Putamen (tissue), 1 donor: ENCODE measurements at places on chromosomes 11 and 22.

- no peak for DNase-seq
These were observed 145.9 kb downstream of the ELP4 start for GRCh38 chr11:31655483-31655882.

- no peak for DNase-seq
These were observed 41.3 kb downstream of the TNKS1BP1 start for GRCh38 chr11:57283231-57283990.

- no peak for DNase-seq
These were observed 460.5 kb downstream of the LRRC4C start for GRCh38 chr11:40998920-40999319.

- DNase-seq: peak; percentile 88
These were observed 74.0 kb upstream of the TCF20 start for GRCh38 chr22:42344361-42344905.

GRCh38 chr11:6268820-6269219 lies 9.2 kb downstream of the CCKBR start:
- DNase-seq: no peak

DNA sequence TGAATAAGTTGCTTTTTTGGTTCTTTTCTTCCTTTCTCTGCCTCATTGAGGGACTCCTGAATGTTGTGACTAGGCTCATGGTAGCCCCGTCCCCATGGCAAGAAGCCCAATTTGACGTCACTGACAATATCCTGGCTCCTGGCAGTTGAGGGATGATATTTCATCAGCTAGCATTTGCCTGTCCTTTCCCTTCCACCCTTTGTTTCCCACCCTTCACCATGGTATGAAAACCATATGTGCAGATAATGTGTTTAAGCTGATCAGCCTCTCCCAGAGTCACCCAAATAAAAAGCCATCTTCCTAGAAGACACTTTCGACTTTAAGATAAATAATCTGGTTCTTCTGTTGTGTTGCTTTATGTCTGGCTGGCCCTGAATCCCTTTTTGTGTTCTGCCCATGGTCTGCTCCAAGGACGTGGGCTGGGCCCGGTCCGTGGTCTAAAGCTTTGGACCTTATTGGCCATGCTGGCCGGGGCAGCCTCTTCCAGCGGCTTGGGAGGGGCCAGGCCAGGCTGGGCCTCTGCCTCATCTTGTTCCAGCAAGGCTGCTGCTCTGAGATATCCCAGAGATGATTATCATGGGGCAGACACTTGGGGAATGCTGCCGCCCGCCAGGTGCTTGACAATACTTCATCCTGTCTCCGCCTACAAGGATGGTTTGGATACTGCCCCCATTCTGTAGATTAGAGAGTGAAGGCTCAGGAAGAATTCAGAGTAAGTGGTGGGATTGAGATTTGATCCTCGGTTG lies 5.1 kb downstream of the TSPAN18 start:
- DNase-seq: no peak
